AG08395 (cell line): ENCODE measurements at places on chromosomes 6 and 20.

DNA sequence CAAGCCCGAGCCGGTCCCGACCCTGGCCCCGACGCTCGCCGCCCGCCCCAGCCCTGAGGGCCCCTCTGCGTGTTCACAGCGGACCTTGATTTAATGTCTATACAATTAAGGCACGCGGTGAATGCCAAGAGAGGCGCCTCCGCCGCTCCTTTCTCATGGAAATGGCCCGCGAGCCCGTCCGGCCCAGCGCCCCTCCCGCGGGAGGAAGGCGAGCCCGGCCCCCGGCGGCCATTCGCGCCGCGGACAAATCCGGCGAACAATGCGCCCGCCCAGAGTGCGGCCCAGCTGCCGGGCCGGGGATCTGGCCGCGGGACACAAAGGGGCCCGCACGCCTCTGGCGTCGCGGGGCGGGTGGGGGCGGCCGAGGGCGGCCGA lies 37.5 kb downstream of the YTHDF1 start:
- DNase-seq: no peak

- peak; percentile 61 for DNase-seq
Measured at GRCh38 chr6:47780510-47781356, 1.1 kb upstream of the OPN5 start.

- no peak for DNase-seq
Measured at GRCh38 chr20:20897145-20897544, 184.7 kb upstream of the RALGAPA2 start.

GRCh38 chr20:51510936-51511605 lies 31.4 kb downstream of the NFATC2 start:
- DNase-seq: no peak

DNA sequence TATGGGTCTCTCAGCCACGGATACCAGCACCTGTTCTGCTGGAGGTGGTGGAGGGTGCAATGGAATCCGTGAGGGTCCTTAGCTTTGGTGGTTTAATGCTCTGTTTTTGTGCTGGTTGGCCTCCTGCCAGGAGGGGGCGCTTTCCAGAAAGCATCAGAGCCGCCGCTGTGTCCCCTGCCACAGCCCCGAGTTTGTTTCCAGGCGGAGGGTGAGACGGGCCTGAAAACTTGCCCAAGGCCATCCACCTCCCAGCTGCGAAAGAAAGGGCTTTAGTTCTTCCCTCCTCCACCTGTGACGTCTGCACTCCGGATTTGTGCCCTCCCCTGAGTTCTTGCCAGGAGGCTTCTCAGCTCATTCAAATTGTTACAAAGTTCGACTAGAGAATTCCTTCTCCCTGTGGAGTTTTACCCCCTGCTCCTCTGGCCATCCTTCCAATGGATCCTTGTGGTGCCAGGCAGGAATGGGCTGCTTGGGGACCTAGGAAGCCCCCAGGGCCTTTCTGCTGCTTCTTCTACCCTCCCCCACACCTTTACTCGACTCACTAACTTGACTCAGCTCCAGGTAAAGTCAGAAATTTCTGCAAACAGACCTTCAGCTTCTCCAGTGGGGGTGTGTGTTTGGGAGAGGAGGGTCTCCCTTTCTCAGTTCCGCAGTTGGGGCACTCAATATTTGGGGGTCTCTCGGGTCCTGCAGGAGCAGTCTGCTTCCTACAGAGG lies 873.7 kb downstream of the KIF16B start:
- no peak for DNase-seq

DNA sequence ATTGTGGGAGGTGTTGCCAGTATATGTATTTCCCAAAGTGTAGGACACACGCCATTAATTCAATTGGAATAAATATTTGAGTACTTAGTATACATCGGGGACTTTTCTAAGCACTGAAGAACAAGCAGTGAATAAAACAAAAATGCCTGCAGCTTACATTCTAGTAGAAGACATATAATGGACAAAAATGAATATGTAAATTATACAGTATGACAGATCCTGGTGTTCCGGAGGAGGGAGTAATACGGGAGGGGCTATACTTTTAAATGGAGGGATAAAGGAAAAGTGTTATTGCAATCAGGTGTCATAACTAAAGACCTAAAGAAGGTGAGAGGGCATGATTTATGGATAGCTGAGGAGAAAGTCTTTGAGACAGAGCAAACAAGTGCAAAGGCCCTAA lies 15.1 kb downstream of the UBE2V1 start:
- no peak for DNase-seq

DNA sequence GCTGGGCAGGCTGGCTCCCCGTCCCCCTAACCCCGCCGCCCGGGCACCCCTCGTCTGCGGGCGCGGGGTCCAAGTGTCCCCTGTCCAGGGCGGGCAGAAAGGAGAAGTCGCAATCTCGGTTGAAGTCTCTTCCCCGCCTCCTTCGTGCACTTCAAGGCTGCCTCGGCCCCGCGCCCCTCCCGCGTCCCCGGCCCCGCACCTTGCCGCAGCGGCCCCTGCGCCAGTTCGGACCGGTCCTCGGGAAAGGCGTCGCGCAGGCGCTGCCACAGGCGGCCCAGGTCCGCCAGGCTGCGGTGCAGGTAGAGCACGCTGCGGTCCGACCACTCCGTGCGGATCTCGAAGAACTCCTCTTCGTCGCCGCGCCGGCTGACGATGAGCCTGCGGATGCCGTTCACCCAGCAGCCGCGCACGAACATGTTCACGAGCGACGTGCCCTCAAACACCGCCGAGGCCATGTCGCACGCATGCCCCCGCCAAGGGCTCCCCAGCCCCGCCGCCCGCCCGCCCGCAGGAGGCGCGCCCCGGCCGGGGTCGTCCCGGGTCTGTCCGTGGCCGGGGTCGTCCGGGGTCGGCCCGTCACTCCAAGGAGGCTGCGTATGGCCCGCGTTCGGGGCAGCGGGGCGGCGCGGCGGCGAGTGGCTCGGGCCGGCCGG lies at the start of gene PXDC1:
PXDC1 (minus strand) TSS at position 637 of the 653 bp plus-strand sequence; CDS start at position 455, 182 bp downstream.
- DNase-seq: no peak

GRCh38 chr6:47047479-47048407 lies 5.6 kb upstream of the ADGRF1 start:
- DNase-seq: peak; percentile 74

- peak; percentile 39 for DNase-seq
Measured at GRCh38 chr6:11650025-11650696, 112.6 kb downstream of the TMEM170B start.

- DNase-seq: no peak
Measured at GRCh38 chr6:162074641-162075275, 652.8 kb downstream of the PRKN start.

DNA sequence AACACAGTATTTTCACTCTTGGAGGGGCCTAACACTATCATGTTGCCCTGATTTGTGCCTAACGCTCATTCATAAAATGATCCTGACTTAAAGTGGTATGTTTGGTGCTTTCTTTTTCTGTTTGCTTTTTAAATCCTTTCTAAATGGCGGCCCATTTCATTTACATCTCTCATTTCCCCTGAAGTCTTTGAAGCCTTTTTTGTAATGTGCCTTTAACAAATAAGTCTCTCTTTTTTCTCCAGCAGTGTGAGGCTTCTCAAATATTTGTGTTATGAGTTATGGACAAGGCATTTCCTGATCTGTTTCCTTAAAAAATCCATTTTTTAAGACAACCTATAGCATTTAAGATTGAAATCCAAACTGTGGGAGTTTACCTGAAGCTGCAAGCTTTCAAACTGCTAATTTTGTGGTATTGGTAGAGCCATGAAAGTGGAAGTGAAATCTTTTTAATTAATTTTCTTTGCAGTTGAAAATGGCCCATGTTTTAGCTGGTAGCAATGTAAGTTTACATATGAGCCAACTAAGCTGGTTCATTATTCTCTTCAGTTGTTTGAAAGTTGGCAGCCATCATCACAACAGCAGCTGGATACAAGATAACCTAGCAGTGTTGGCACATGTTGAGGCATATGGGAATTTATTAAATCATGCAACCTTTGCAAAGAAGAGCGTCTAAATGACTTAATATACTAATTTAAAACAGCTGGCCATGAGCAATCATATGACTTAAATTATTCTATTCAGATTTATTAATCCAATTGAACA lies 469.7 kb downstream of the CDKAL1 start:
- peak; percentile 10 for DNase-seq

DNA sequence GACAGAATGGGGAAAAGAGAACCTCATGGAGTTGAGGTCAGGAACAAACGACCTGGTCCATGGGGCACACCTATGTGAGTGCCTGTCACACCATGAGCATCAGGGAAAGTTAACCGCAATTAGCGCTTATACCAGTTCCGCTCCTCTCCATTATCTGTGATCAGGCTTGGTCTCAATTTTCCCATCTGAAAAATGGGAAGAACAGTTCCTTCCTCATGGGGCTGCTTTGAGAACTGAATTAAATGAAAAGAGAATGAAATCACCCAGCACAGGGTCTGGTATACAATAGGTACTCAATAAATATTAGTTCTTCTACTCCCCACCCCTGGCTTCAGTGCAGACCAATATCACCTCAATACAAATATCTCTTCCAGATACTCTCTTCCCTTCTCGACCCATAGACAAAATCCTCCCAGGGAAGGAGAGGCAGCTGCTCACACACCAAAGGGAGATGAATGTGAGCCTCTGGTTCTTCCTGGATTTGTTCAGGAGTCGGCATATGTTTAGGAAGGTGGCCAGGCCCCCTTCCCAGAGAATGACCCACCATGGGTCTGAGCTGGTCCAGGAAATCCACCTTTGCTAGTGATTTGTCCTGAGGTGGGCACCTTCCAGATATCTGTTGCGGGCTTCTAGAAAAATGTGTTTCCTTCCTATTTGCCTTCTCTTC lies 2.4 kb upstream of the PTGIS start:
- DNase-seq: no peak

- peak; percentile 94 for DNase-seq
Measured at GRCh38 chr6:84764332-84765049, at the start of gene TBX18. TSS of gene TBX18 (minus strand) at chr6:84764598. CDS start at chr6:84764181, 417 bp downstream.

GRCh38 chr6:40907198-40907701 lies 131.8 kb downstream of the UNC5CL start:
- peak; percentile 69 for DNase-seq

GRCh38 chr20:50415516-50416268 lies 94.5 kb upstream of the PTPN1 start:
- DNase-seq: peak; percentile 92

- DNase-seq: peak; percentile 62
Measured at GRCh38 chr20:35297155-35297554, 4.9 kb upstream of the FAM83C start.

DNA sequence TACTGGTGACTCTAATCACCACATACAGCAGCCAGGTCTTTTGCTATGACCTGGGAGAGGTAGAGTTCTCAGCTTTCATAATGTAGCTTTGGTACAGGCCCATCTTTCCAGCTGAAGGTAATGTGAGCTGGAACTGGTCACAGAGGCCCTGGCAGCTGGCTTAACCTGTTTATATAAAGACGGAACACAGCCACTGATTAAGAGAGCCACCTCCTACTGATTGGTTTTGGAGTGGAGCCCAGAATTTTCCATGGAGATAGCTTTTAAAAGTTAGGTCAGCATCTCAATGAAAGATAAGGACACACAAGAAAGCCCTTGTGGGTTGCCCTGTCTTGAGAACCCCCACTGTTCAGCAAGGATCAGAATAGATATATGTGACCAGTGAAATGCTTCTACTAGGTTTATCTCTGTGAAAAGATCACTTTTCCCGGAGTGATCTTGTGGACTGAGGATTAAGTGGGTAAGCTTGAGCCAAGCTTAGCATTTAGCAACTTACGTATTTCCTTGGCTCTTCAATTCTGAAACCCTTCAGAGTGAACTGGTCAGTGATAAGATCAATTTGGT lies 213.7 kb upstream of the CITED2 start:
- no peak for DNase-seq

GRCh38 chr6:156840136-156840535 lies 63.0 kb downstream of the ARID1B start:
- no peak for DNase-seq

DNA sequence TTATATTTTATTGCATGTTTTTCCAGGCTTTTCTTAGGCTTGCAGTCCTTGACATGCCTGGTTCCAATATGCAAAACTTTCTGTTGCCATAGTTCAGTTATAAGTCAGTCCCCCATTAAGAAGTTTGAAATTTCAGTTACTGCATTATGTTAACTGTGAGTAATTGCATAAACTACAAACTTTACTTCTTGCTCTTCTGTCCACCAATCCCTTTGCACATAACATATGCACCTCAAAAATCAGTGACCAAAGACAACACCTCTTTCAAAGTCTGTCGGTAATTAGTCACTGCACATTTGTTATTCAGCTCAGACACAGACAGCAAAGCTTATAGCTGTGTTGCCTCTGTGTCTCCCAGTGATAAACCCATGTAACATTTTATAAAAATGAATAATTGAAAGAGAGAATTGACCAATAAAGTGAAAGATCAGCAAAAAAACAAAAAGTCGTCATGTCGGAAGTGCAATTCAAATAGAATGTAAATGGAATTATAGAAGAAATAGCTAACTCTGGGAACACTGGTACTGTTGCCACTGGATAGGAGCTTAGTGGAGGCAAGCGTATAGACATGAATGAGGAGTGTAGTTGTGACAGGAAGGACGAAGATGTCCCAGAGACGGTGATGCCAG lies 50.3 kb upstream of the BTBD3 start:
- peak; percentile 19 for DNase-seq

DNA sequence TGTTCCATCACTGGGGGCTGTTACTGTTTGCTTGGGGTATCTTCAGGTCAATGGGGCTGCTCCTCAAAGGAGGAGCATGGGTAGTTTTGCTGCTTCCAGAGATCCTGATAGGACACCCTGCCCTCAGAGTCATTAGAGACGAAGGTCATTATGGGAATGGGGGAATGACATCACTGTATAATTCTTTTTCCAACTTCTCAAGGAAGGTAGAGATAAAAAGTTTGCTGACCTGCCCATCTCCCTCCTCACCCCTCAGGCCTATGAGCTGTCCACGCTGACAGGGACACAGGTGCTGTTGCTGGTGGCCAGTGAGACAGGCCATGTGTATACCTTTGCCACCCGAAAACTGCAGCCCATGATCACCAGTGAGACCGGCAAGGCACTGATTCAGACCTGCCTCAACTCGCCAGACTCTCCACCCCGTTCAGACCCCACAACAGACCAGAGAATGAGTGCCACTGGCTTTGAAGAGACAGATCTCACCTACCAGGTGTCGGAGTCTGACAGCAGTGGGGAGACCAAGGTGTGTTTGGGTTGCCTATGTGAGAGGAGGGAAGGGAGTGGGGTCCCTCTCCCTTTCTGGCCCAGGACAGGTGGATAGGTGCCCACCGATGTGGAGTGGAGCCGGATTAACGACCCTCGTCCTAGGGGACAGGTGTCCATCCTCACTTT lies 2.7 kb downstream of the SRF start:
- DNase-seq: no peak

- DNase-seq: no peak
Measured at GRCh38 chr6:111739257-111739696, 133.6 kb upstream of the TRAF3IP2 start.

DNA sequence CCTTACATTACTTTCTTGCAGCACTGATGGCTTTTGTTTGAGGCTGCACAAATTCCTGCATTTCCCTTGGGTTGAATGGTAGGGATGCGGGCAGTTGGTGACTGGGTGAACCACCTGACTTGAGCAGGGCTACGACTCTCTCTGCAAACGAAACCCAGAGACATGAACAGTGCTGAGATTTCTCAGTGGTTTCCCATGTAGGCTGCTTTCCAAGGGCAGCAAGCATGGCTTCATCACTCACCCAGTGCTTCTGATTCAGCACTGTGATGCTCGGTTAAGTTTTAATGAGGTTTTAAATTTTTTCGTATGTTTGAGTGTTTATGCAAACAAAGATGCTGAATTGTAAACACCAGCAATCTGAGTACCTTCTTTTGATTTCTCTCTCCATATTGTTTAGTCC lies 127.2 kb downstream of the MTHFD1L start:
- DNase-seq: peak; percentile 69
